ENCODE measurements at places on chromosomes 6 and 20. TPM values are rescaled to one million over a fixed set of nuclear protein-coding genes. Genes with fewer than 3 reads are reported as not detected.

RAB44 gene
- not detected for total RNA-seq

- H3K27me3 ChIP-seq: no peaks in the 10 kb centered on the region
- no peak for DNase-seq
- H3K36me3 ChIP-seq: no peaks in the 10 kb centered on the region
- H3K4me3 ChIP-seq: no peak overlapping the region
Measured at GRCh38 chr6:17859846-17860245, 127.6 kb downstream of the KIF13A start.

GATA5 gene
- not detected for total RNA-seq

GRCh38 chr20:31260326-31260932 is 3.0 kb downstream of the DEFB115 start:
- H3K4me1 ChIP-seq: no peaks in the 10 kb centered on the region
- H3K36me3 ChIP-seq: peaks cover 8% of the 10 kb centered on the region
- no peak for DNase-seq
- H3K4me3 ChIP-seq: no peak overlapping the region
- H3K27me3 ChIP-seq: no peaks in the 10 kb centered on the region

GRCh38 chr20:58019850-58020625 is 208.4 kb downstream of the ANKRD60 start:
- H3K27me3 ChIP-seq: peaks cover 17% of the 10 kb centered on the region
- H3K27ac ChIP-seq: no peak overlapping the region
- peaks cover 20% of the 10 kb centered on the region for H3K4me1 ChIP-seq
- DNase-seq: no peak
- H3K36me3 ChIP-seq: no peaks in the 10 kb centered on the region
- H3K4me3 ChIP-seq: no peak overlapping the region

DNA sequence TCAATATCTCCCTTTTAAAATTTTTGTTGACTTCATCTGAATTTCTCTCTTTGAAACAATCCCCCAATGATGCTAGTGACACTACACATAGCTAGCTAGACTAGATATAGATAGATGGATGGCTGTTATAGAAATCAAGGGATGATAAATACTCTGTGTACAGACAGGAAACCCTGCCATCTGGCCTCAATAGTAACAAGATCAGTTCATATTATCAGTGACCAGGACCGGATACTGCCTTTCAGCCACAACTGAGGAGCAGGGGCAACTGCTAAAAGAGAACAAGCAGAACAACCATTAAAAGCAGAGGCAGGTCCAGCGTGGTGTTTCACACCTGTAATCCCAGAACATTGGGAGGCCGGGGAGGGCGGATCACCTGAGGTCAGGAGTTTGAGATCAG is 118.3 kb upstream of the FAM184A start:
- H3K4me3 ChIP-seq: no peak overlapping the region
- no peaks in the 10 kb centered on the region for H3K36me3 ChIP-seq
- H3K27me3 ChIP-seq: no peaks in the 10 kb centered on the region
- H3K27ac ChIP-seq: no peak overlapping the region
- H3K4me1 ChIP-seq: no peaks in the 10 kb centered on the region

GRCh38 chr6:107114926-107115694 is at the start of gene BEND3:
TSS of gene BEND3 (minus strand) at chr6:107115515. CDS start at chr6:107099285, 16,230 bp downstream.
- H3K27ac ChIP-seq: peak within 1 kb of the TSS; percentile 67
- H3K36me3 ChIP-seq: no peaks in the 10 kb centered on the region
- H3K4me3 ChIP-seq: peak within 1 kb of the TSS; percentile 99
- peaks cover 29% of the 10 kb centered on the region for H3K4me1 ChIP-seq
- H3K27me3 ChIP-seq: peaks cover 6% of the 10 kb centered on the region
- DNase-seq: peak; percentile 29

- peaks cover 11% of the 10 kb centered on the region for H3K36me3 ChIP-seq
- no peaks in the 10 kb centered on the region for H3K27me3 ChIP-seq
- H3K4me3 ChIP-seq: no peak overlapping the region
- no peak for DNase-seq
- no peaks in the 10 kb centered on the region for H3K4me1 ChIP-seq
- no peak overlapping the region for H3K27ac ChIP-seq
Measured at GRCh38 chr6:157298216-157298724, 25.0 kb downstream of the TMEM242 start.

SLC17A1 gene
- total RNA-seq: not detected

- H3K27me3 ChIP-seq: peaks cover 7% of the 10 kb centered on the region
- H3K4me1 ChIP-seq: peaks cover 60% of the 10 kb centered on the region
- DNase-seq: no peak
Measured at GRCh38 chr6:37820718-37821079, 1.2 kb downstream of the ZFAND3 start.

MCUR1 gene
- 25.2 TPM for total RNA-seq

DNA sequence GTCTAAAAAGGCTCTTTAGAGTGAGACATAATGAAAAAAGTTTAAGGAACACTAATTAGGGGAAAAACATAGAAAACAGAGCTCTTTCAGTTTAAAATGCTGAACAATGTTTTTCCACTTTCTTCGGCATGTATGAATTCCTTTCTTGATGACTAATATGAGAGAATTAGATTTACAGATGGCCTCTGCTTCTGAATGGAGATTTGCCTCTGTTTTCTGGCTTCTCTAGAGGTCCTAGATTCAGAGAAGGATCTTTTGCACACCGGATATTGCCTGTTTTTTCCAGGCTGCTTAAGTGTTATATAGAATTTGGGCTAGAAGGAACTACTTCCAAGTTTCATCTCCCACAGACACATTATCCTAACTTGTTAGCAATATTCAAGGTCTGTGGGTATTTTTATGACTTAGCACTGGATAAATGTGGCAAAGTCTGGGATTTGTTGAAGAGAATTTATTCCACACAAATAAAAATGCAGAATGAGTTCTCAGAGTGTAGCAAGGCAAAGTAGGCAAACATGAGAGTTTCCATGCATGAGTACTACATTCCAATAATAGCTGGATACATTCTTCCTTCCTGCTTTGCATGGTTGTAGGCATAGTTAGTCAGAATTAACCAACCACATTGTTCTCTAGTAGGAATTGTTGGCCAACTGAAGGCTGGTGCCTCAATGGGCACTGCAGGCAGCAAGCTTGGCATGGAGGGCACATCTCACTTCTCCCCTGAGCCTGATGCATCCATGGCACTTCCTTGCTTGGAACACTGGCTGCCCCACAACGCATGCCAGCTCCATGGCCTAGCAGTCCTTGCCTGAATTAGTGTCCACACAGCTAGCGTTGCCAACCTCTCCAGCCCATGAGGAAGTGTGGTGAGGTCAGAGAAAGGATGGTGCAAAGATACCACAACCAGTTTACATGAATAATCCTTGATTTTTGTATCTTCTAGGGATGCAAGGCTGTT is 224.2 kb downstream of the CLIC5 start:
- no peaks in the 10 kb centered on the region for H3K36me3 ChIP-seq
- DNase-seq: no peak
- peaks cover 5% of the 10 kb centered on the region for H3K4me1 ChIP-seq
- no peak overlapping the region for H3K27ac ChIP-seq
- H3K27me3 ChIP-seq: no peaks in the 10 kb centered on the region

DNA sequence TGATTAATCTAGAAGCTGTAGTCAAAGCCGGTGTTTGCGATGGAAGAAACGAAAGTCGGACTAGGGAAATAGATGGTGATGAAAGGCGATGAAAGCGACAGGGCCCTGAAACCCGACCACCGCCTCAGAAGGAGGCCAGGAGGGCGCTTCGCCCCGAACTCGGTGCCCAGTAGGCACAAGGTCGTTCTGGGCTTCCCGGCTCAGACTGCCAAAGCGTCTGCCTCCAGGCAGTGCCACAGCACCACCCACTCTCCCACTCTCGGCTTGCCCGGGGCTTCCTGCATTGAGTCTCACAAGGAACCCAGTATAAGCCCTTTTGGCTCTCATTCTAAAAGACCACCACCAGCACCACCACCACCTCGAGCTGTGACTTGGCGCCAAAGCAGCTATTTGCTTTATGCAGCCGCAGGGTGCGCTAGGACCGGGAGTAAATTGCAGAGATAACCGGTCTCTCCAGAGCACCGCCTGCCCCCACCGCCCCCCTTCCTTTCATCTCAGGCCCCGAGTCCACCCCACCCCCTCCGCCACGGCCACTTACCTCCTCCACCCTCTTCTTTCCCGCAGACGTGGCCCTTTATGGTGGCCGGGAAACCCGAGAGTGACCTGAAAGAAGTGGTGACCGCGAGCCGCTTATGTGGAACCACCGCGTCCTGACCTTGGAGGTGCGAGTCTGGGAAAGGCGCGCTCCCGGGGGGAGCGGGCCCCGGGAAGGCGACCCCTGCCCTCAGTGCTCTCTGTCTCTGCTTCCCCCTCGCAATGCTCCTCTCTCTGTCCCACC is 2.4 kb downstream of the TCF21 start:
- peaks cover 16% of the 10 kb centered on the region for H3K4me1 ChIP-seq
- H3K4me3 ChIP-seq: peak overlapping the region; percentile 14
- DNase-seq: peak; percentile 35
- no peak overlapping the region for H3K27ac ChIP-seq
- H3K36me3 ChIP-seq: peaks cover 3% of the 10 kb centered on the region

DNA sequence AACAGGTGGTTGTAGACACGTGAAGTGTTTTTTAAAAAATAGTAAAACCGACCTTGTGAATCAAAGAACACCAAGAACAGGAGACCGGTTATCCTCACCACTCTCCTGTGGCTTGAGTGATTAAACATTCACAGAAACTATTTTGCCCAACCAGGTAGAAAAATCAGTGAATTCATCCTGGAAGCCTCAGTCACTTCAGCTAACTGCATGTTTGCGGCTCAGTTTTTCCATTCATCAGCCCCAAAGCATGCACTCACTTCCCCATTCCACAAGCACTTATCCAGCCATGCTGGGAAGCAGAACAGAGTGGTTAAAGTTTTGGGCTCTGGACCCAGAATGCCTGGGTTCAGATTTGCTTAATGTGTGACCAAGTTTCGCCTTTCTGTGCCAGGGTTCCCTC is 2.4 kb downstream of the LRRN4 start:
- H3K4me3 ChIP-seq: peak overlapping the region; percentile 67
- no peak overlapping the region for H3K27ac ChIP-seq
- H3K27me3 ChIP-seq: peaks cover 61% of the 10 kb centered on the region
- H3K36me3 ChIP-seq: peaks cover 3% of the 10 kb centered on the region

DNA sequence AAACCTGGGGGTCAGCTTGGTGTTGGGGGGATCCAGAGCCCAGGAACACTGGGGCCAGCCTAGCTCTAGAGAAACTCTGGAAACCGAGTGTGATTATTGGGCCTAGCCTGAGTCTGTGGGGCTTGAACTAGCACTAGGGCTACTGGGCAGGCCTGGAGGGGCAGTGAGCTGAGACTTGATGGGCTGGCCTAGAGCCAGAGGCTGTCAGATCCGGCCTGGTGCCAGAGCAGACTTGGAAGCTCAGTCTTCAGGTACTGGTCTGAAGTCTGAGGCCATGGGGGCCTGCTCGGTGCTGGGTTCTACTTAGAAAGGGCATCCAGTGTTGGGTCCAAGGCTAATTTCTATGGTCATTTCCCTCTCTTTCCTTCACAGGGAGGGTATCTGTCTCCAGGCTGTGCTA is 2.7 kb downstream of the DEFB112 start:
- H3K36me3 ChIP-seq: no peaks in the 10 kb centered on the region
- no peak overlapping the region for H3K4me3 ChIP-seq
- no peak overlapping the region for H3K27ac ChIP-seq
- H3K27me3 ChIP-seq: no peaks in the 10 kb centered on the region

- no peaks in the 10 kb centered on the region for H3K27me3 ChIP-seq
- H3K4me1 ChIP-seq: no peaks in the 10 kb centered on the region
- H3K4me3 ChIP-seq: no peak overlapping the region
Measured at GRCh38 chr6:6795393-6795792, 206.9 kb downstream of the LY86 start.

DNA sequence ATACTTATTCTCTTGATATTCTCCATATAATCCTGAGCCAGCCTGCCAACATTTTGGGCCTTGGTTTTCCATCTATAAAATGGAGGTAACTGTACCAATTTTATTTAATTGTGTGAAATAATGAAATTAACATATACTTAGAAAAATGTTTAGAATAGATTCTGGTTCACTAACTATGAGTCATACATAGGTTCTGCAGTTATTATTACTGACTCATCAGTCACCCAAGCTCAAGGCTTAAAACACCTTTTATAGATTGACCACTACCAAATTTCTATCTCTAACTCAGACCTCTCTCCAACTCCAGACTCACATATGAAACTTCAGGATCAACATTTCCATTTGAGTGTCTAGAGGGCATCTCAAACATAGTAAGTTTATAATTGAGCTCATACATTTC is 1277.2 kb upstream of the GJE1 start:
- peaks cover 12% of the 10 kb centered on the region for H3K4me1 ChIP-seq
- no peak for DNase-seq
- no peaks in the 10 kb centered on the region for H3K36me3 ChIP-seq
- no peak overlapping the region for H3K4me3 ChIP-seq
- no peak overlapping the region for H3K27ac ChIP-seq

DNA sequence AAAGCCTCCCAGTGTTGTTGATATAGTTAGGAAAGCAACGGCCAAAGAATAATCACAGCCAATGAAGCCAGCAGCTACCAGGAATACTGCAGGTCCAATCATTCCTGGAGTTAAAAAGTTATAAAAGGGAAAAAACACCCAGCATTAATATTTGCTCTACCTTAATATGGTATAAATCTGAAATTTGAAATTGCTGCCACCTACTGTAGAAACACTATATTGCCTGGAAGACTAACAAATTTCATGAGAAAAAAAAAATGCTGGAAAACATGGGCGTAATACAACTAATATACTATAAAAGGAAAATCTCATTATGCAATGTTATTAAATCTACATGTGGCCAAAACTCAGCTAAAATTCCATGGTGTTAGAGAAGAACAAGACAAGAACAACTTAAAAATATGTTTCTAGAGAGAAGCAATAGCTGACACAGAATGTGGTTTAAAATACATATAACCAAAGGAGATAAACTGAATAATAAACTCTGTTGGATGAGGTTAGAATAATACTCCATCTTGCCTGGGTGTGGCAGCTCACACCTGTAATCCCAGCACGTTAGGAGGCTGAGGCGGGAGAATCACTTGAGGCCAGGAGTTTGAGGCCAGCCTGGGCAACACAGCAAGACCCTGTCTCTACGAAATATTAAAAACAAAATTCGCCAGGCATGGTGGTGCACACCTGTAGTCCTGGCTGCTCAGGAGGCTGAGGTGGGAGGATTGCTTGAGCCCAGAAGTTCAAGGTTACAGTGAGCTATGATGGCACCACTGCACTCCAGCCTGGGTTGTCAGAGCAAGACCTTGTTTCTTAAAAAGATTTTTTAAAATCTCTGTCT is 43.1 kb downstream of the SLC17A5 start:
- no peaks in the 10 kb centered on the region for H3K27me3 ChIP-seq
- peaks cover 5% of the 10 kb centered on the region for H3K36me3 ChIP-seq

GRCh38 chr6:89357390-89357789 is 4.9 kb upstream of the UBE2J1 start:
- peaks cover 11% of the 10 kb centered on the region for H3K4me1 ChIP-seq
- no peaks in the 10 kb centered on the region for H3K36me3 ChIP-seq
- H3K4me3 ChIP-seq: peak overlapping the region; percentile 59
- no peak for DNase-seq

COL9A3 gene
- total RNA-seq: 4.6 TPM

SMLR1 gene
- total RNA-seq: not detected

- H3K27ac ChIP-seq: no peak overlapping the region
- H3K4me1 ChIP-seq: peaks cover 2% of the 10 kb centered on the region
- H3K4me3 ChIP-seq: no peak overlapping the region
- H3K36me3 ChIP-seq: peaks cover 19% of the 10 kb centered on the region
- DNase-seq: no peak
Measured at GRCh38 chr6:158290659-158291058, 21.6 kb upstream of the TULP4 start.

Measured in neural crest cell (in vitro differentiated cells).